ENCODE measurements at places on chromosomes 3 and 15.

- DNase-seq, result no peak
Measured at GRCh38 chr3:151753846-151754245, 20.1 kb downstream of the AADACL2 start.

DNA sequence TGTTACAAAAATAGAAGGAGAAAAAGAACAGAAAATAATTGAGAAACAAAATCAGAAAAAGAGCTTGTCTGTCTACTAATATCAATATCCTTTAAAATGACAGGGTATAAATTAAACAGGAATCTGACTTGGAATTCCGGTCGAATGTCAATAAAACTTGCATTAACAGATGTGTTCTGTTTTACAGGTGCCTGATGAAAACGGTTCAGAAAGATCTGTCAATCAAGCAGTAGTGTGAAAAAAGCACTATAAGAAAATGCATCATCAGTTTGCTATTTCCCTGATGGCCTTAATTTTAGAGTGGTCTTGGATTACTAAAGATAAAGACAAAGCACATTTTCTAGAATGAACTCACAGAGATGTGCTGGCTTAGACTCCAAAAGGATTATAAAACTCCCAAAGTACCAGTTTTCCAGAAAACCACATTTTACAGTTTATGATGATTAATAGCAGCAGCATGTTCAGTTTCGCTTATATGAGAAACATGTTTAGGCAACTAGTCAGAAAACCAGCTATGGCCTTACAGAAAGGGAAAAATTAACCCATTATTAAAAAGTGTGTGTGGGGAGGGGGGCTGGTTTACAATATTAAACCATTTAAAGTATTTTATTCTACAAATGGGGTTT lies 8.2 kb upstream of the C3orf38 start:
- DNase-seq, result peak; percentile 92

- peak; percentile 23 for DNase-seq
Measured at GRCh38 chr3:144273601-144274000, 302.0 kb downstream of the DIPK2A start.

DNA sequence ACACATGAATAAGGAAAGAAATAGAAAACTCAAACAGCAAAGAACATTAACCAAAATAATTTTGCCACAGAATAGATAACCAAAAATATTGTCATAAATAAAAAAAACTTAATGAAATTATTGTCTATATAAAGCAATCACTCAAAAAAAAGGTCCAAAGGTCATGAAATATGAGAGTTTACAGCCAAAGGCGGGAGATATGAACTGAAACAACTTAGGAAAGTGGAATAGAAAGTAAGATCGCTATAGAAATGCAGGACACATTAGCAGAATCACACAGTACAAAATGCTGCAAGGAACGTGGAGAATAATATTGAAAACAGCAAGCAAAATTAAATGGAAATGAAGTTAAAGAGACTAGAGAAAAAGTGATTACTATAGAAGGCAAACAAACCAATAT lies 375.0 kb upstream of the ARHGEF26 start:
- no peak for DNase-seq

GRCh38 chr3:123667784-123668183 lies 82.9 kb upstream of the HACD2 start:
- peak; percentile 57 for DNase-seq

GRCh38 chr3:150786791-150787190 lies 23.8 kb upstream of the SIAH2 start:
- DNase-seq, result peak; percentile 34

Measured in fibroblast of skin of right biceps (primary cell).